ENCODE measurements at places on chromosomes 16 and 17.

DNA sequence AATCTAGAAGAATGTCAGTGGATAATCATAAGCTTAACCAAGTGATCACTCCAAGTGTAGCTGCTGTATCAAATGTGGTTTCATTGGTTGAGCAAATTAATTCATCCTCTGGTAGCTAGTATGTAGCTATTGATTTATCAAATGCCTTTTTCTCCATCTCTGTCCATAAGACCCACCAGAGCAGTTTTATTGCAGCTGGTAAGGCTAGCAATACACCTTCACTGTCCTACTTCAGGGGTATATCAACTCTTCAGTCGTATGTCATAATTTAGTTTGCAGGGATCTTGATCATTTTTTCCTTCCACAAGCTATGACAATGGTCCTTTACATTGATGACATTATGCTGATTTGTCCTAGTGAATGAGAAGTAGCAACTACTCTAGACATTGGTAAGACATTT, 158.8 kb downstream of the PRKCB start:
- no peak for DNase-seq

- DNase-seq: no peak
These were observed 696 bp upstream of the PSMC5 start for GRCh38 chr17:63826468-63827001.

DNA sequence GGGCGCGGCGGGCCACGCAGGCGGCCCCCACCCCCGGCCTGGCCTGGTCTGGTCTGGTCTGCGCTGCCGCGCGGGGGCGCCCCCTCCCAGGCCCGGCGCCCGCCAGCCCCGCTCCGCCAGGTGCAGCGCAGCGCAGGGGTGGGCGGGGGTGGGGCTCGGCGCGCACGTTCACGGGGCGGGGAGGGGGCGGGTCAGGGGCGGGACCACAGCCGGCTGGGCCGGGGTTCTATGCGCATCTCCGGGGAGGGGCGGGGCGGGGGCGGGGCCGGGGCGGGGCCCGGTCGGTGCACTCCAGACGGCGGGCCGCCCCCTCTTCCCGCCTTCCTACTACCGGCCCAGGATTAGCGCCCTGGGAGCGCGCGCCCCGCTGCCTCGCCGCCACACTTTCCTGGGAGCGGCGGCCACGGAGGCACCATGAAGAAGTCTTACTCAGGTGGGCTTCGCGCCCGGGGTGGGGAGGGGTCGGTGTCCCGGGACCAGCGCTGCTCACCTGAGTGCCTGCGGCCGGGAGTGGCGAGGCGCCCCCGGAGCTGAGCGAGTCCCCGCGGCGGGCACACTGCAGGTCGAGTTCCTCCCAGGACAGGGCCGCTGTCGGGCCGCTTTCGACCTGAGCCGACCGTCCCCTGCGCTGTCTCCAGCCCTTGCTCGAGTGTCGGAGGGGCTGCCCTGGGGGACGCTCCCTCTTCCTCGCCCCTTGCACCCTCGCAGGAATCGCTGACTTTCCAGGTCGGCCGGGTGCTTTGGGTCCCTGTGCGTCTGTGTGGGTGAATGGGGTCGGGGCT, 140.5 kb downstream of the SEC14L1 start:
- no peak for DNase-seq

- DNase-seq: no peak
These were observed 3.4 kb downstream of the HOXB3 start for GRCh38 chr17:48586355-48587258.

GRCh38 chr16:25110387-25110947, 1.1 kb upstream of the LCMT1 start:
- no peak for DNase-seq

DNA sequence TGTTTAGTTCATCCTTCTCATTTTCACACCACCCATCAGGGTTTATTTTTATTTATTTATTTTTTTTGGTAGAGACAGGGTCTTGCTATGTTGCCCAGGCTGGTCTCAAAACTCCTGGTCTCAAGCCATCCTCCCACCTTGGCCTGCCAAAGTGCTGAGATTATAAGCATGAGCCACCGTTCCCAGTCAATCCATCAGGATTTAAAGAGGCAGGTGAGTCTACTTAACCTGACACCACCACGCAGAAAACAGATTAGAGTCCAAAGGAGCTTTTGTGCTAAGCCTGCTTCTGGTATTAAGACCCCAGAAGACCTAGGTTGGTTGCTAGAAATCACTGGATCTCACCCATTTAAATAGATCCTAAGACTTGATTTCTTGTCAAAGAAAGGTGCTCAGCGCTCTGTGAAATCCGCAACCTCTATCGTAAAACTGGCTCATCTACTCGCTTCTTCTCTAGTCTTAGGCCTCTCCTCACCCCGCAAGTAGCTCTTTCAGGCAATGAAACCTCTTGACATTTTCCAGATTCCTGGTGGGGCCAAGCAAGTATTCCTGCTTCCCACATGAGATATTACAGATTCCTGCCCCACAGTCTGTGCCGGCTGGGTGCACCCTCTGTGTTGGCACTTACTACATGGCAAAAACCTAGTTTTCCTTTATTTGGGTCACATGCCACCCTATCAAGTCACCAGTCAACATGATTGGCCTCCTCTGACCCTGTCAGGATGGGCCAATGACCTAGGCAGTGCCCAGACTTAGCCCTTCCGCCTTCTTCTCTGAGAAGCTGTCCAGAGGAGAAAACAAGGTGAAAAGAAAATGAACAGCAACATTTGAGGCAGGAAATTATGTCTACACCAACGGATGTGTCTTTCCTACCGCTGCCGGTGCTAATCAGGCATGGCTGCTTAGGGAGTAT, 9.0 kb downstream of the PITPNA start:
- no peak for DNase-seq

DNA sequence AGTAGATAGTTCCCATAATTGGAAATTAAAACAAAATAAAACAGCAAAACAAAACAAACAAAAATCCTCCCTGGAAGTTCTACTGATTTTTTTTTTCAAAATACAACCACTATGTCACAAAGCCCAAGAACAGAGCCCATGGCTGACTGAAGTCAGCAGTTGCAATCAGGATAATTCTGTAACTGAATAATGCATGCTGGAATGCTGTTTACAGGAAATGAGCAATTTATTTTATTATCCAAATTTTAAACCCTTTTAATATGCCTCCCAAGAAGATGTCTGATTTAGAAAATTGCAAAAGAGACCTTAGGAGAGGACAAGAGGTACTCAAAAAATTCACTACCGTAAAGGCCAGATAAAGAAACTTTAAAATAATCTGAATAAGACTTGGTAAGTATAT, 578.2 kb downstream of the TOX3 start:
- no peak for DNase-seq

DNA sequence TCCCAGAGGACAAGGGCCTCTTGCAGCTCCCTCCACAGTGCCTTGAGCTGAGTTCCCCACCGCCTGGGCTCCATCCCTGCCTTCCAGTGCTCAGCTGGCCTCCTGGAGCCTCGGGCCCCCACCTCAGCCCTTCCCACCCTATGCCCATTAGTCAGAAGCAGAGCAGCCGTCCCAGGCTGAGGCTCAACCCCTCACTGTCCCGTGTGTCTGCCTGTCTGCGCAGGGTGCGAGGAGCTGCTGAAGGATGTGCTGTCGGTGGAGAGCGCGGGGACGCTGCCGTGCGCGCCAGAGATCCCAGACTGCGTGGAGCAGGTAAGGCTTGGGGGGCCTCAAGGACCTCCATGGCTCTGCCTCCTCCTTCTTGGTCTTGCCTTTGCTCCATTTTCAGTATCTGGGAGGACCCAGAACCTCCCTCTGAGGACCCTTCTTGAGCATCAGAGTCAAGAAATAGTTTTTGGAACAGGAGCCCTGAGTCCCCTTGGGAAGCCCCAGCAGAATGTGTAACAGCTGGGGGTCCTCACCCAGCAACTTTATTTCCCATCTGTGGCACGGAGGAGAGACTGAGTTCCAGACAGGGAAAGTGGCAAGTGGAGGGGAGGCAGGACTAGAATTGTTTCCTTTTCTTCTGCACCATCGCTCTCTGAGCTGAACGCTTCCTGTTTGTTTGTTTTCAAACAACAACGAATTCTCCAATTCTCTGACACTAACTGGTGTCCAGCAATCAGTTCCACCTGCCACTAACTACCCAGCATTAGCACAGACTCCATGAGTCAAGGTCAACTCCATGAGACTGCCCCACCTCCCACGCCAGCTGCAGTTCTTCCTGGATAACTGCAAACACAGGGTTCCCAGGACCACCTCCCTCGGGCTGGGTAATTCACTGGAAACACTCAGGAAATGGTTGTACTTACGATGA, 42.6 kb downstream of the RAB11FIP4 start:
- no peak for DNase-seq

- DNase-seq: no peak
These were observed 145.5 kb upstream of the SOX9 start for GRCh38 chr17:71975331-71975801.
